Endodermal cell (in vitro differentiated cells): ENCODE measurements at places on chromosomes 16 and 17. TPM values are rescaled to one million over a fixed set of nuclear protein-coding genes. Genes with fewer than 3 reads are reported as not detected.

The KRT33A gene
- total RNA-seq = not detected in 2 replicates

The PKD1 gene
- total RNA-seq = 104 to 118 TPM (median 112 TPM) in 3 replicates

The NPIPA1 gene
- 130 to 216 TPM (median 183 TPM) in 3 replicates for total RNA-seq

The KLHL36 gene
- 38.8 and 44.2 TPM in 2 replicates for total RNA-seq

The ASPA gene
- not detected in 3 replicates for total RNA-seq

DNA sequence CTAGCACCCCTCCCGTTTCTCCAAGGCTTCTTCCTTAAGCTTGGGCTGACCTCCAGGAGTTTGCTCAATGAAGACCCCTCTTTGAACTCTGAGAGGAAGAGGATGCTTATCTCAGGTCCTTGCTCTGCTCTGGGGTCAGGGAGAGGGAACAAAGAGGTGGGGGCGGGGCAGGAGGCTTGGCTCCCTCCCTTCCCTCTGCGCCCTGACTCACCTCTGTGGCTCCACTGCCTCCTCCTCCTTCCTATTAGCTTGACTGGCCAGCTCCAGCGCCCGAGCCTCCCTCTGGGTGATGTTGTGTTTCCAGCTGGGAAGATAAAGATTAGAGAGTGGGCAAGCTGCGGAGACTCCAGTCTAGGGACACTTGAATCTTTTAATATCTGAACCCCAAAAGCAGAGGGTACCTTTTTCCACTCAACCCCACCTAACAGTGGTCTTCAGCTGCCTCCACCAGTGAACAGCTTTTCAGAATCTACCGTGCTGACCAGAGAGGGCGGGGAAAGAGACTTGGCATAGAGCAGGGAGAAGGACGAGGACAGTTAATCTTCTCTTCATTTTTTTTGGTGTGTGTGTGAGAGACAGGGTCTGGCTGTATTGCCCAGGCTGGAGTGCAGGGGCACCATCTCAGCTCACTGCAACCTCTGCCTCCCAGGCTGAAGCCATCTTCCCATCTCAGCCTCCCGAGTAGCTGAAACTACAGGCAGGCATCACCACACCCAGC, 6.7 kb downstream of the GIP start:
- no peak overlapping the region for H3K4me3 ChIP-seq
- H3K27ac ChIP-seq = no peak overlapping the region
- no peaks in the 10 kb centered on the region for H3K27me3 ChIP-seq

GRCh38 chr17:75241996-75242460, 19.4 kb downstream of the GGA3 start:
- H3K27me3 ChIP-seq = no peaks in the 10 kb centered on the region
- H3K4me3 ChIP-seq = no peak overlapping the region
- no peak overlapping the region for H3K27ac ChIP-seq

DNA sequence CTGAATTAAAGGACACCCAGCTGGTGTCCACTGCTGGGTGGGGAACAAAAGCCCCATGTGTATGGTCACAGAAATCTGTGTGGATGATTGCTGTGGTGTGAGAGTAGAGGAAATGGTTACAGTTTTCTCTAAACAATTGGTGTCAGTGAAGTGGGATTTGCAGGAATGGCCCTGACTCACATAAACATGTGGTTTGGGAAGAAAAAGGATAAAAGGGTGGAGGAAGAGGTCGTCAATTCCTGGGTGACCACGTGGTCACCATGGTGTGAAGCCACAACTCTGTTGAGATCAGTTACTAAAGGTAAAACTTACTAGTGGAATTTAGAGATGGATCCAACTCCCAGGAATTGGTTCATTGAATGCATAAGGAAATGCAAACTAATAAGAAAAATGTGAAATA, 3.6 kb upstream of the TUBG2 start:
- H3K36me3 ChIP-seq = no peaks in the 10 kb centered on the region
- DNase-seq = no peak
- H3K4me1 ChIP-seq = peaks cover 6% of the 10 kb centered on the region
- no peaks in the 10 kb centered on the region for H3K27me3 ChIP-seq
- no peak overlapping the region for H3K4me3 ChIP-seq
- no peak overlapping the region for H3K27ac ChIP-seq

DNA sequence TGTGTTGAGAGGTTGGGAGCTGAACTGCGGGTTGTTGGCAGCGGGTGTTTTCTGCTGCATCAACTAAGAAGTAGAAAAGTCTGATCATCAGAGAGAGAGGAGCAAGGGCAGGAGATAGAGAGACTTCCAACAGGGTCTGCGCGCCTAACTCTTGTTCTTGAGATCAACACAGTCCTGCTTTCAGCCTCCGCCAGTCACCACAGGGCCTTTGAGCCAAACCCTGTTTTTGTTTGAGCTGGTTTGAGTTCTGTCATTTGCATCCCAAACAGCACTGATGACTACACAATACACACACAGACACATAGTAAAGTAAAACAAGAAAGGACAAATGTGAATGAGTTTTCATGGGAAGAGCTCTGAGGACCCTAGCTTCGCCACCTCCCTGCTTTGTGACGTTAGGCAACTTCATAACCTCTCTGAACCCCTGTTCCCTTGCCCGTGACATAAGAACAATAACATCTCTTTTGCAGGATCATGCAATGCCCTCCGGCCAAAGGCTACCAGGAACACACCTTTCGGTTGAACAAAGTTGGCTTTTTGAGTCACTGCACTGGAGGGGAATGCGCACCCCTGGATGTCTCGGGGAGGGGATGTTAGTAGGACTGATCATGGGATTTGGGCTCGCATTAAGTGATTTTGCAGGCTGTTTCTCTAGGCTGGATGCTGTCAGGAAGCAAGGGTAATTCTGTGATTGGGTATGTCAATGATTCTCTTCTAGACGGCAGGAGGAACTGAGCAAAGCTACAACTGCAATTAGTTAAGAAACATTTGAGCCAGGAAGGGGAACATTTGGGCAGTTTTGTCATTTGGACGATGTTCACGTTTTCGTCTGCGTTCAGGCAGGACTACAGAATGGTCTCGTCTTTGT, 92.3 kb downstream of the C16orf78 start:
- H3K27ac ChIP-seq = no peak overlapping the region
- no peak overlapping the region for H3K4me3 ChIP-seq

- H3K27ac ChIP-seq = peak overlapping the region; percentile 16
- DNase-seq = no peak
- H3K27me3 ChIP-seq = no peaks in the 10 kb centered on the region
- no peaks in the 10 kb centered on the region for H3K4me1 ChIP-seq
- no peaks in the 10 kb centered on the region for H3K36me3 ChIP-seq
Observed at GRCh38 chr16:17369421-17370222, 101.1 kb downstream of the XYLT1 start.

GRCh38 chr17:944266-944826, 35.2 kb downstream of the NXN start:
- H3K4me1 ChIP-seq = peaks cover 4% of the 10 kb centered on the region
- no peaks in the 10 kb centered on the region for H3K27me3 ChIP-seq
- no peak overlapping the region for H3K27ac ChIP-seq
- DNase-seq = peak; percentile 54
- H3K4me3 ChIP-seq = no peak overlapping the region

DNA sequence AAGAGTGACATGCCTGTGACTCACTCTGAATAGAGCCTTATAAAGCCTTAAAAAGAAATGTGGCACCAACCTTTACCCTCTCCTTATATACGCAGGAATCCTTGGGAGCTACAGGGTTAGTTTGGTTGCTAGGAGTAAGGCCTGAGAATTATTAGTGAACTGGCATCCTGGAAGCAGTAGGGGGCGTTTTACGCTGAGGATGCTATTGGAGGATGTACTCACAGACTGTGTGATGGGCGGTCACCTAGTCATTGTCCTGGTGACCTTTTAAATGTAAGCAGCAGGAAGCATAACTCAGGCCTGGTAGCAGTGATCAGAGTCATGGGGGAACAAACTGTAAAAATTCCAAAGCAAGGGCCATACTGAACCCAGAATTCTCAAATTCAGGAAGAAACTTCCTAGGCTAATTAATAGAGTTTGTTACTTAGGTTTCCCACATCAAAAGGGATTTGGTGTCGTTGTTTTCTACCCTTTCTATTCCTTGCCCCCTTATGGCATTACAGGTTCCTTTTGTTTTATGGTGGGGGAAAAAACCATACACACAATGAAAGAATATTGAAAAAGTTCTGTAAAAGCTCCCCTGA, 153.8 kb downstream of the SNX11 start:
- H3K4me1 ChIP-seq = peaks cover 8% of the 10 kb centered on the region
- no peaks in the 10 kb centered on the region for H3K36me3 ChIP-seq
- H3K4me3 ChIP-seq = no peak overlapping the region
- no peaks in the 10 kb centered on the region for H3K27me3 ChIP-seq
- peak; percentile 94 for DNase-seq
- peak overlapping the region; percentile 5 for H3K27ac ChIP-seq

DNA sequence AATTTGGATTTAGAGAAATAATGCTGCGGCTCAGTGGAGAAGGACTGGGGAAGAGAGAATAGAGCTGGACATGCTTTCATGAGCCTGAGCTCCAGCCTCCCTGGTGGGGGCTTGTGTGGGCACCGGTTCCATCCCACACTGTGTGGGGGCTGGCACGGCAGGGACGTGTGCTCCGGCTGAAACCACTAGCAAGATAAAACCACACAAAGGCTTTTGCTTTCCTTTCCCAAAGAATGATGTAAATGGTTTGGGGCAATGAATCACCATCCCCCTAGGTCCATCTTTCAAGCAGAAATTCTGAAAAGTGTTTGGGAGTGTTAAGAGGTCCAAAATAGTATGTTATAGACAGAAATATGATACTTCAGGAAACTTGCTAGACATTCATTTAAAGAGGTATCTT, 77.0 kb downstream of the CDH11 start:
- H3K27ac ChIP-seq = no peak overlapping the region
- no peaks in the 10 kb centered on the region for H3K4me1 ChIP-seq
- no peak overlapping the region for H3K4me3 ChIP-seq
- no peaks in the 10 kb centered on the region for H3K27me3 ChIP-seq
- DNase-seq = no peak

- H3K4me3 ChIP-seq = no peak overlapping the region
- no peak overlapping the region for H3K27ac ChIP-seq
- peaks cover 4% of the 10 kb centered on the region for H3K4me1 ChIP-seq
- no peaks in the 10 kb centered on the region for H3K36me3 ChIP-seq
- no peaks in the 10 kb centered on the region for H3K27me3 ChIP-seq
Observed at GRCh38 chr17:83175119-83175821, 95.9 kb downstream of the METRNL start.

DNA sequence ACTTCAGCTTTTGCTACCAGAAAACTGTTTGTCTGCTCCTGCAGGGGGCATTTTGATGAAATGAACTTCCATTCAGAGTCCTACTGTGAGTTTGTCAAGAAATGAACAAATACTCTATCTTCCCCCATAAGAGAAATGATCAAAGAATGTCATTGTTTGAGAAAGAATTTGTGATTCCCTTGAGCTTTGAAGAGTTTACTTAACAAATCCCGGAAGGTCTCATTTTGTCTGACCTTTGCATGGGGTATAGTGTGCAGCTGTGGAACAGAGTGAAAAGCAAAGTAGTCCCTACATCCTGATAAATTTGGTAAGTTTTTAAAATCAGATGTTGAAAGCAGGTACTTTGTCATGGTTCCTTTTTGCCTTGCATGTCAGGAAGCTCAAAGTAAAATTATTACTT, 178.0 kb downstream of the ABCC12 start:
- no peak for DNase-seq
- H3K36me3 ChIP-seq = no peaks in the 10 kb centered on the region
- H3K4me1 ChIP-seq = peaks cover 4% of the 10 kb centered on the region

GRCh38 chr17:20223808-20224328, 214.7 kb downstream of the SPECC1 start:
- peaks cover 10% of the 10 kb centered on the region for H3K4me1 ChIP-seq
- H3K27me3 ChIP-seq = no peaks in the 10 kb centered on the region
- H3K36me3 ChIP-seq = peaks cover 12% of the 10 kb centered on the region
- no peak overlapping the region for H3K4me3 ChIP-seq
- DNase-seq = no peak
- no peak overlapping the region for H3K27ac ChIP-seq

DNA sequence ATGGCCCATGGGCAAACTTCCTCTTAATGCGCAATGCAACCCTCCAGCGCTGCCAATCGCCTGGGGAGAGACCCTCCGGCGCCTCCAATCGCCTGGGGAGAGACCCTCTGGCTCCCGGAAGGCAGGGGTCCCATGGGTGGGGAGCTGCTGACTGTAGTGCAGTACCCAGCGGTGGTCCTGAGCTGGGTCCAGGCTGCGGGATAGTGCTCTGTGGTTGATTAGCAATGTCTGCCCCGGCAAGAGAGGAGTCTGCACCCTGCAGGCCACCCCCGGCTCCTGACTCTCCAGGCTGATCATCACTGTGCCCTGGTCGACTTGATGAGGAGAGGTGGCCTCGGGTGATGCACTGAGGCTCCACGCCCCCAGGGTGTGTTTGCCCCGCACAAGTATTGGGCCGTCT, 44.6 kb upstream of the ZNF469 start:
- DNase-seq = no peak
- H3K4me3 ChIP-seq = no peak overlapping the region
- H3K27me3 ChIP-seq = no peaks in the 10 kb centered on the region
- no peaks in the 10 kb centered on the region for H3K4me1 ChIP-seq
- H3K36me3 ChIP-seq = no peaks in the 10 kb centered on the region
- H3K27ac ChIP-seq = no peak overlapping the region

DNA sequence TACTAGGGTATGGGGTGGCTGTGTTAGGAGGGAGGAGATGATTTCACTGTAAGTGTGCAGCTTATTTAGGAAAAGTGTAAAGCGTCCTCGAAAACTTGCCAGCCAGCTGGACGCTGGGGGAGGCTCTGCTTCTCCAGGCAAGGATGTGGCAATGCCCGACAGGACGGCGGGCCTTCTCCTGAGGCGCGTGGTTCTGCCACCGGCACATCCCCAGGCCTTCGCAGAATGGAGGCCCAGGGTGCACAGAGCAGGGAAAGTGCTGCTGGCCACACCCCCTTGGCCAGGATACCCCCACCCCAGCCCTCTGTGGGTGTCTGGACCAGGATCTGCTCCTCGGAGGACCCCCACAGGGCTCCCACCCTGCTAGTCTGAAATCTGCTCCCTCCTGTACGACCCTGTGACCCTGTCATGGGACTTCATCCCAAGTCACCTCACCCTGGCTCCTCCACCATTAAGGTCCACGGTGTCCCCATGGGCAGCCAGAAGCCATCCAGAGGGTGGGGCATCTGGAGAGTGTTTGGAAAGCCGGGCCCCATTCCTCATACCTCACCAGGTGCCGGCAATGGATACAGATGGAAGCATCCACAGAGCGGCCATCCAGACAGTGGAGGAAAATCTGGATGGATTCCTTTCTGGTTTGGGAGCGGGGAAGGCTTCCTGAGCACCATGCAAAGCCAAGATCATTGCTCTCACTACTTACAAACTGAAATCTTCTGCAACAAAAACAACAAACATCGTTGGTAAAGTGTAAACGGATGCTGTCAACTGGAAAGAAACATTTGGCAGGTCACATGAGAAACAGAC, 9.2 kb upstream of the SRRM2 start:
- H3K36me3 ChIP-seq = no peaks in the 10 kb centered on the region
- no peaks in the 10 kb centered on the region for H3K27me3 ChIP-seq
- no peaks in the 10 kb centered on the region for H3K4me1 ChIP-seq
- no peak overlapping the region for H3K27ac ChIP-seq

DNA sequence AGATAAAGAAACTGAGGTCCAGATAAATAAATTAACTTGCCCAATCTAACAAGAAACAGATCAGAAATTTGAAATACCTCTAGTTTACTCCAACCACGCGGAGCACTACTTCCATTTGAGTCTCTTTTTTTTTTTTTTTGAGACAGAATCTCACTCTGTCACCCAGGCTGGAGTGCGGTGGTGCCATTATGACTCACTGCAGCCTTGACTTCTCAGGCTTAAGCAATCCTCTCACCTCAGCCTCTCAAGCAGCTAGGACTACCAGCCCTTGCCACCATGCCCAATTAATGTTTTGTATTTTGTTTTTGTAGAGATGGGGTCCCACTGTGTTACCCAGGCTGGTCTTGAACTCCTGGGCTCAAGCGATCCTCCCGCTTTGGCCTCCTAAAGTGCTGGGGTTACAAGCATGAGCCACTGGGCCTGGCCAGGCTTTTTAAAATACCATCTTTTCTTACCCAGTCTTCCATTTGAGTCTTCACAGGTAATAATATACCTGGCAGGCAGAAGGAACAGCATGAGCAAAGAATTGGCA, 3.3 kb upstream of the NACA2 start:
- H3K27me3 ChIP-seq = no peaks in the 10 kb centered on the region
- H3K36me3 ChIP-seq = no peaks in the 10 kb centered on the region
- no peak overlapping the region for H3K27ac ChIP-seq
- no peaks in the 10 kb centered on the region for H3K4me1 ChIP-seq
- H3K4me3 ChIP-seq = no peak overlapping the region
